ENCODE measurements at places on chromosomes 4 and X. TPM values are rescaled to one million over a fixed set of nuclear protein-coding genes. Genes with fewer than 3 reads are reported as not detected.

The SULT1B1 gene
- total RNA-seq, result 2.8 TPM

GRCh38 chrX:124540474-124540873 is 194.1 kb downstream of the SH2D1A start:
- no peaks in the 10 kb centered on the region for H3K4me1 ChIP-seq
- DNase-seq, result no peak
- H3K36me3 ChIP-seq, result no peaks in the 10 kb centered on the region

DNA sequence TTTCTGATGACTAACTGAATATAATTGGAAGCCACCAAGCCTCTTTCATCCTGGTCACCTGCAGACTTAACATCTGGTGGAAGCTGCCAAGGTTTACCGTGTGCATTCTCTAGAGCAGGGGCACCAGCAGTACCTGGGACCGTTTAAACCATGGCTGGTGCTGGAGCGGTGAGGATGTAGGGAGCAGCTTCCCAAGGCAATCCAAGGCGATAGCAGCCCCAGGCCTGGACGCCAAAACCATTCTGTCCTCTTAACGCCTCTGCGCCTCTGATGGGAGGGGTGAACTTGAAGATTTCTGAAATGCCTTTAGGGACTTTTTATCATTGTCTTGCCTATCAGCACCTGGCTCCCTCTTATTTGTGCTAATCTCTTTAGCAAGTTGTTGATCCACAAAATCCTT is 37.3 kb upstream of the SPANXN2 start:
- H3K27ac ChIP-seq, result no peak overlapping the region
- no peak overlapping the region for H3K4me3 ChIP-seq
- no peaks in the 10 kb centered on the region for H3K4me1 ChIP-seq
- no peaks in the 10 kb centered on the region for H3K27me3 ChIP-seq
- DNase-seq, result no peak

The PCDH19 gene
- total RNA-seq, result not detected

DNA sequence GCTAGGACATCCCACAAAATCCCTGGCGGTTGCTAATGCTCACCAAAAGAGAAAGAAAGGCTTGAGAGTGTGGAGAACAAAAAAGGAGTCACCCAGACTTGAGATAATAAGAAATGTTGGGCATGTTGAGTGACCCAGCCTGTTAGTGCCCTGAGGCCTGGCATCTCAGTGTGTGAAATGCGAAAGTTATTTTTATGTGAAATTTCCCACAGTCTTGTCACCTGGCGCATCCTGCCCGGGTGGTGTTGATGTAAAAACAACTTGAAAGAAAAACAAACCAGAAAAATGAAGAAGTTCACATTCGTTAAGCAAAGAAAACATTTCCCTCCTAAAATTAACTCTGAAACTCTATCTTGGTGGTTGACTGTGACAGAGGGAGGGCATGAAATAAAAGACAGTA is 495.2 kb downstream of the MID1IP1 start:
- no peak overlapping the region for H3K4me3 ChIP-seq
- DNase-seq, result no peak
- H3K36me3 ChIP-seq, result peaks cover 7% of the 10 kb centered on the region
- no peaks in the 10 kb centered on the region for H3K27me3 ChIP-seq
- H3K27ac ChIP-seq, result no peak overlapping the region

The HMX1 gene
- not detected for total RNA-seq

GRCh38 chrX:123665197-123665596 is 67.7 kb downstream of the THOC2 start:
- no peaks in the 10 kb centered on the region for H3K4me1 ChIP-seq
- H3K4me3 ChIP-seq, result no peak overlapping the region
- peaks cover 39% of the 10 kb centered on the region for H3K36me3 ChIP-seq
- H3K27me3 ChIP-seq, result no peaks in the 10 kb centered on the region
- no peak overlapping the region for H3K27ac ChIP-seq

The ZNF630 gene
- total RNA-seq, result 3.7 TPM

DNA sequence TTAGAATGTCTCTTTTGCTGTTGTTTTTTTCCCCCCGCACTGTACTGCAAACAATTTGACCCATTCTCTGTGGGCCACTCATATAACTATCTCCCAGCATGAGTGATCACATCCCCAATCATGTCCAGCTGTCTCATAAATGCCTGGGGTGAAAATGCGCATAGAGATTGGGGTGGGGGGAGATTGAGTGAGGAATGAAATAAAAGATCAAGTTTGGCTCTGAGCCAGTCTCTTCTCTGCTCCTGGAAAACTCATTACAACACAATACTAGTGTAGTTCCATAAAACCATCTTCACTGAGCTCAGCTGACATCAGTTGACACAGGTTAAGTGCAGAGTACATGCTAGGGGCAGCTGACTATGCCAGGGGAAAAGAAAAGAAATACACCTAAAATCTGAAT is 96.9 kb downstream of the EGF start:
- no peak for DNase-seq
- H3K4me1 ChIP-seq, result peaks cover 4% of the 10 kb centered on the region
- H3K27ac ChIP-seq, result no peak overlapping the region
- peaks cover 3% of the 10 kb centered on the region for H3K27me3 ChIP-seq
- H3K36me3 ChIP-seq, result no peaks in the 10 kb centered on the region

- peaks cover 12% of the 10 kb centered on the region for H3K27me3 ChIP-seq
- H3K36me3 ChIP-seq, result no peaks in the 10 kb centered on the region
- no peaks in the 10 kb centered on the region for H3K4me1 ChIP-seq
- DNase-seq, result no peak
- H3K4me3 ChIP-seq, result no peak overlapping the region
Measured at GRCh38 chr4:101655857-101656256, 134.7 kb upstream of the BANK1 start.

DNA sequence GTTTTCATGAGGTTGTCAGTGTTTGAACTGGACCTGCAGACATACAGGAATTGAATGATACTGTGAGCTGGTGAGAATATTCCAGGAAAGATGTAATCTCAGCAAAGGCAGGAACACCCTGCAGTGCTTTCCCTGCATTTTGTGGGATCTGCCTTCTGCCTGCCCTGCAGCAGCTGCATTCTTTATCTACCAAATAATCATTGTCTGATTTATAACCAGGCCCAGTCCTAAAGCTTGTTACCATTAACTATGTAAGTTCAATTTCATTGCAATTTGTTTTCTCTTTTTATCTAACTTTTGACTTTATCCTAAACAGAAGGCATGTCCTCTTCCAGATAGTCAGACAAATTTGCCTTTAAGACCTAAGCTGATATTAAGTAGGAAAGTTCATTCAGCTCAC is 99.8 kb upstream of the NOCT start:
- H3K27ac ChIP-seq, result no peak overlapping the region
- DNase-seq, result no peak
- peaks cover 5% of the 10 kb centered on the region for H3K27me3 ChIP-seq
- H3K4me3 ChIP-seq, result no peak overlapping the region
- H3K36me3 ChIP-seq, result no peaks in the 10 kb centered on the region

The SH3TC1 gene
- 14.8 TPM for total RNA-seq

GRCh38 chr4:147118528-147118927 is 172.9 kb upstream of the TTC29 start:
- H3K4me1 ChIP-seq, result no peaks in the 10 kb centered on the region
- no peak for DNase-seq

DNA sequence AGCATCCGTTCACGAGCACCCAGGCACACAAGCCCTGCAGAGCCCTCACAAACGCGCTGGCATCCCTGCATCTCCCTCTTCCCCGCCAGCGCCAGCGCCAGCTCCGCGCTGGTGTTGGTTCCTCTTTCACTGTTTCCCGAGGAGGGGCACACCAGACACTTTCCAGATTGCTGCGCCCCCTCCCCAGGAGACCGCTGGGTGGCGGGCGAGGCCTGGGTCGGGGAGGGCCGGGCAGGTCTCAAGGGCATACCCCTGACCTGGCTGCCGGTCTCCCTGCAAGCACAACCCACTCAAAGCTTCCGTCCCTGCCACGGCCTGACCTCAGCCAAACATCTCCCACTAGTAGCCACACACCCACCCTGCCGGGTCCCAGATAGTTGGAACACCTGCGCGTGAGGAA is 2.2 kb upstream of the NKX1-1 start:
- peak overlapping the region; percentile 37 for H3K4me3 ChIP-seq
- H3K27me3 ChIP-seq, result peaks cover 37% of the 10 kb centered on the region
- H3K36me3 ChIP-seq, result peaks cover 2% of the 10 kb centered on the region
- DNase-seq, result no peak
- H3K4me1 ChIP-seq, result peaks cover 7% of the 10 kb centered on the region

The TLL1 gene
- not detected for total RNA-seq

DNA sequence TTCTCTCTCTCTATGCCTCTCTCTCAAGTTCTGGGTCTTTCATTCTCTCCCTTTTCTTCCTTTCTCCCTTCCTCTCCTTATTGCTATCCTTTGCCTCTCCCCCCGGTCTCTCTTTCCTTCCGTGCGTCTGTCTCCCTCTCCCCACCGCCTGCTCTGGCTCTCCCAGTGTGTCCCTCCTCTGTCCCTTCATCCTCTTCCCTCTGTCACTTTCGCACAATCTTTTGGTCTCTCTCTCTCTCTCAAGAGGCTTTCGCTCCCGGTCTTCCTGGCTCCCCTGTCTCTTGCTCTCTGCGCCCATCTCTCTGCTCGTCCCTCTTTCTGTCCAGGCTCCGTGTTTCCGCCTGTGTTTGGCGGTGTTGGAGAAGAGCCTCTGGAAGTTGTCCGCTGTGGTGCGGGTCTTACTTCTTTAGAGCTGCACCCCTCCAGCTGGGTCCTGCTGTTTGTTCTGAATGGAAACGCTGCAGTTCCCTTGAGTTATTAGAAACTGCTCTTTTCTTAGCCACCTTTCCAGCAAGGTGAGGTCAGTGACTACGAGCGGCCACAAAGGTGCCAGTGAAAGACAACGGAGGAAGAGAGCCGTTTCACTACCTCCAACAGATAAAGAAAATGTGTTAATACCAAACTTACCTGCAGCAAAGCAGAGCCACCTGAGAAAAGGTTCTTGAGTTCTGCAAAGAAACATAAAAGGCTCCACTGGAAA is 1.1 kb downstream of the BMPR1B start:
- H3K4me1 ChIP-seq, result peaks cover 6% of the 10 kb centered on the region
- H3K4me3 ChIP-seq, result peak overlapping the region; percentile 61
- DNase-seq, result no peak
- H3K27ac ChIP-seq, result no peak overlapping the region
- peaks cover 66% of the 10 kb centered on the region for H3K27me3 ChIP-seq

GRCh38 chr4:139651282-139652194 is 14.1 kb upstream of the MGST2 start:
- H3K4me3 ChIP-seq, result peak overlapping the region; percentile 25
- DNase-seq, result peak; percentile 66
- peaks cover 7% of the 10 kb centered on the region for H3K27me3 ChIP-seq
- peaks cover 4% of the 10 kb centered on the region for H3K4me1 ChIP-seq
- H3K27ac ChIP-seq, result no peak overlapping the region
- H3K36me3 ChIP-seq, result no peaks in the 10 kb centered on the region

DNA sequence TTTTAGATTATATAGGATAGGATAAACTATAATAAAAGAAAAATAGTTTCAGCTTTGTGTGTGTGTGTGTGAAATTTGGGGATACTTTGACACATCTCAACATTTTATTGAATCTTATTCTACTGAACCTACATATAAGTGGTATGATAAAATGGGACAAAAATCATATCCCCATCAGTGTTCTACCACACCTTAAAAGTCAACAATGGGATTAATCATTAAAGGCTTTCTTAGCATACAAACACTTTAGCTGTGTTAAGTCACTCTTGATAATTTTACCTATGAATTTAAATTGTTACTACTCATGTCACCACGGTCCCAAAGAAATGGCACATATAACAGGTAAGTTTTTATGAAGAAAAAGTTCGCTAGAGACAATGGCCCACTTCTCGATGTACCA is 37.7 kb upstream of the LRBA start:
- peaks cover 2% of the 10 kb centered on the region for H3K36me3 ChIP-seq
- no peak for DNase-seq
- no peak overlapping the region for H3K27ac ChIP-seq
- H3K27me3 ChIP-seq, result no peaks in the 10 kb centered on the region

The SUPT20HL1 gene
- not detected for total RNA-seq

DNA sequence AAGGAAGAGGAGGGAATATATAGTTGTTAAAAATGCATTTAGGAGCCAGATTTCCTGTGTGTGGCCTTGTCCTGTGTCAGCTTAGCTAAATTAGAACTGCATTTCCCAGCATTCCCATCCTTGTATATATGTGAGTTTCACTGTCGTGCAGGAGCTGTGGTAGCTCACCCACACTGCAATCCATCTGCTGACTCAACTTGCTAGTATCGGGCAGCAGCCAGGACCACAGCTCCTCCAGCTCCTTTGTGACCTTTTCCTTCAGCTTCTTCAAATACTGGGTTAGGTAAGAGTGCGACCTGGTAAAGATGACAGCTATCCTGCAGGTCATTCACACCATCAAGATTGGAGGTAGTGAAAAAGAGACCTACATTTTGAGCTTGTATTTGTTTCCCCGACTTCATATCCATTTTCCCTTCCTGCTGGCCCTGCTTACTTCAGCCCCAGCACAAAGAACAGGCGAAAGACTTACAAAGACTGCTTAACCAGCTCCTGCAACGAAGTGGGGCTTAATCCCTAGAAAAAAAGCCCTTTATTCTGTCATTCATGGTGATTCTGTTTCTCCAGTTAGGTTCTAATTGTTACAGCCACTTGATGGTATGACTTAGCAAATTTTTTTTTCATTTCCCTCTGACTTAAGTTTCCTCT is 11.4 kb downstream of the ASIC5 start:
- no peak overlapping the region for H3K27ac ChIP-seq
- DNase-seq, result no peak

The DUSP9 gene
- not detected for total RNA-seq

GRCh38 chr4:55507612-55508011 is 39.1 kb downstream of the CLOCK start:
- H3K4me1 ChIP-seq, result peaks cover 10% of the 10 kb centered on the region
- no peak overlapping the region for H3K4me3 ChIP-seq
- peaks cover 17% of the 10 kb centered on the region for H3K36me3 ChIP-seq
- no peak overlapping the region for H3K27ac ChIP-seq
- DNase-seq, result no peak

DNA sequence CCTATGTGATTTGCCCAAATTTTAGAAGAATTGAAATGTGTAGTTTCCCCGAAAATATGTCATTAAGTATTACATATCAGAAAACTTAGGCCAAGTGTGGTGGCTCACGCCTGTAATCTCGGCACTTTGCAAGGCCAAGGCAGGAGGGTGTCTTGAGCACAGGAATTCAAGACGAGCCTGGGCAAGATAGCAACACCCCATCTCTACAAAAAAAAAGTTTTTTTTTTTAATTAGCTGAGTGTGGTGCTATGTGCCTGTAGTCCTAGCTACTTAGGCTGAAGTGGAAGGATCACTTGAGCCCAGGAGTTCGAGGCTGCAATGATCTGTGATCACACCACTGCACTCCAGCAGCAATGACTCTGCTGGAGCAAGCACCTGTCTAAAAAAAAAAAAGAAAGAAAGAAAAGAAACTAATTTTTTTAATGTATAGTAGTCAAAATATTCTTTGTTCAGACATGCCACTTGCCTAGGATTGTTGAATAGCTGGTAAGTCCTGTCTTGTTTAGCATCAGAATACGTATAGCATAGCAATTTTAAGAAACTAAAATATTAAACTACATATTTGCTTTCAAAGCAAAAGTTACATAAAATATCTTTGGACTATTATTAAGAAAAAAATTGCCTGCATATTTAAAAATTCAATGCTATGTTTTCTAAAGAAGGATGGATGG is 40.1 kb upstream of the GAB1 start:
- H3K4me1 ChIP-seq, result no peaks in the 10 kb centered on the region
- no peak for DNase-seq
- H3K27ac ChIP-seq, result no peak overlapping the region
- no peaks in the 10 kb centered on the region for H3K36me3 ChIP-seq
- H3K27me3 ChIP-seq, result no peaks in the 10 kb centered on the region
- H3K4me3 ChIP-seq, result no peak overlapping the region

All from activated naive CD8-positive, alpha-beta T cell treated with anti-CD3 and anti-CD28 coated beads, Interleukin-2, amount 10 ng/mL, durations not matched to agents 7 days and 5 days (primary cell).